Breast epithelium (tissue), 4 donors: ENCODE measurements at places on chromosomes 5 and 9. TPM values are rescaled to one million over a fixed set of nuclear protein-coding genes. Genes with fewer than 3 reads are reported as not detected.

ACOT12 gene
- not detected for total RNA-seq

SLC36A3 gene
- not detected for total RNA-seq

DNA sequence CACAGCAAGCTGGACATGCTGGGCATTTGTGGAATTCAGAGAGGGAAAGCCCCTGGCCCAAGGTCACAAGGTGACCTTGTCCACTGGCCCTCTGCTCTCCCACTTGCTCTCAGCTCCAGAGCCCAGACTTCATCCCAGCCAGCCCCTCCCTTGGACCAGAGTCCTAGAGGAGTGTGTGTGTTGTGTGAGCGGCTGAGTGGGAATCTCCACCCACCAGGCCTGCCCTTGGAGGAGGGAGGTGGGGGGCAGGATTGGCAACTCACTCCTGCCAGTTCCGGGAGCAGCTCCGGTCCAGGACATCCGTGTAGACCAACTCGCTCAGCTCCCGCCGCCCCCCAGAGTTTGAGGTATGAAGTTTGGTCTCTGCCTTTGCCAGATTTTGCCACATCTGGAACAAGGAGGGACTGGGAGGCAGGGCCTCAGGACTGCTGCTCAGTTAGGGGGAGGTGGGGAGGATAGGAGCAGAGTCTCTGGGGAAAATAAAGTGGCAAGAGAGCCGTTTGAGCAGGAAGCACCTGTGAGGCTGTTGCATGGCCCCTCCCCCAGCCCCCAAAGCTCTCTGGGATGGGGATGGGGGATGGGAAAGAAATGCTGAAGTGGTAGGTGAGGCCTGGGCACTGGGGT is 1.4 kb downstream of the MZB1 start:
- H3K4me1 ChIP-seq = peaks cover 30% of the 10 kb centered on the region
- H3K36me3 ChIP-seq = no peaks in the 10 kb centered on the region
- no peak overlapping the region for H3K4me3 ChIP-seq
- peak; percentile 46 for DNase-seq
- no peaks in the 10 kb centered on the region for H3K27me3 ChIP-seq

DNA sequence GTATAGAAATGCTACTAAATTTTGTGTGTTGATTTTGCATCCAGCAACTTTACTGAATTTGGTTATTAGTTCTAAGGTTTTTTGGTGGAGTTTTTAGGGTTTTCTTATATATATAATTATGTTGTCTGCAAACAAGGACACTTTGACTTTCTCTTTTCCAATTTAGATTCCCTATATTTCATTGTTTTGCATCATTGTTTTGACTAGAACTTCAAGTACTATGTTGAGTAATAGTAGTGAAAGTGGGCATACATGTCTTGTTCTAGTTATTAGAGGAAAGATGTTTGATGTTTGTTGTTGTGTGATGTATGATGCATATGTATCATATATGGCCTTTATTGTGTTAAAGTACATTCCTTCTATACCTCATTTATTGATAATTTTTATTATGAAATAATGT is 362.3 kb upstream of the PRR16 start:
- no peak overlapping the region for H3K4me3 ChIP-seq
- no peaks in the 10 kb centered on the region for H3K4me1 ChIP-seq
- no peaks in the 10 kb centered on the region for H3K27me3 ChIP-seq

GRCh38 chr9:126419475-126419874 is 92.8 kb downstream of the MVB12B start:
- DNase-seq = no peak
- no peak overlapping the region for H3K27ac ChIP-seq
- no peaks in the 10 kb centered on the region for H3K36me3 ChIP-seq
- no peak overlapping the region for H3K4me3 ChIP-seq

- peaks cover 3% of the 10 kb centered on the region for H3K4me1 ChIP-seq
- H3K27ac ChIP-seq = peak overlapping the region; percentile 45
- H3K4me3 ChIP-seq = no peak overlapping the region
- peaks cover 4% of the 10 kb centered on the region for H3K36me3 ChIP-seq
- H3K27me3 ChIP-seq = no peaks in the 10 kb centered on the region
These were observed 4.8 kb downstream of the GM2A start for GRCh38 chr5:151257731-151258181.

GRCh38 chr9:93306081-93306480 is 122.1 kb downstream of the WNK2 start:
- DNase-seq = peak; percentile 7
- H3K27ac ChIP-seq = no peak overlapping the region
- H3K4me3 ChIP-seq = no peak overlapping the region

HTR1A gene
- not detected for total RNA-seq

OGN gene
- total RNA-seq = 14.1 TPM

DNA sequence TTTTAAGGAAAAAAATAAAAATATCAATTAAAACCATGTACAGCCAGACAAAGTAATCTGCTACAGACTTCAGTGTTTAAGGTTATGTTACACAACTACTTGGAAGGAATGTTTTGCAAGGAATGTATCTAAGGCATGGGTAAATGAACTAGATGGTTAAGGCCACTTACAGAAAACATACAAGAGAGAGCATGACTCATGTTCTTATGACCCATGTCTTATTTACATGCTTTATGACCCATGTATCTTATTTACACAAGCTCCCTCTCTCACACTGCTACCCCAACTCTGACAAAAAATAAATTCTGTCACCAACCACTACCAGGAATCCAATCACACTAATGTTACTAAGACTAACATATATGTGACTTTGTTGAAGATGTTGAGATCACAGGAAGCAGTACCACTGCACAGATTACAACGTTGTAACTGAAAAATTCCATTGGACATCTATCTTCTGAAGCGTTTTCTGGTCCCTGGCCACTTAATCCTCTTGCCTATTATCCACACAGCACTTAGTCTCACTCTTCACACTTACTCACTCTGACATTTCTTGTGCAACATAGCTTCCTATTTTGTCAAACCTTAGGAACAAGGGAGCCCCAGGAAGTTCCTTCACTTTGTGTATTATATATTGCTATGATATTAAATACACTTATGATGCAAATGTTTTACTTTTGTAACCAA is 1630.1 kb upstream of the C9orf72 start:
- DNase-seq = no peak
- H3K4me3 ChIP-seq = no peak overlapping the region
- no peaks in the 10 kb centered on the region for H3K36me3 ChIP-seq
- no peaks in the 10 kb centered on the region for H3K27me3 ChIP-seq
- no peaks in the 10 kb centered on the region for H3K4me1 ChIP-seq

GRCh38 chr9:16866587-16866986 is 3.9 kb downstream of the BNC2 start:
- no peaks in the 10 kb centered on the region for H3K36me3 ChIP-seq
- H3K27ac ChIP-seq = peak overlapping the region; percentile 10
- H3K27me3 ChIP-seq = peaks cover 22% of the 10 kb centered on the region
- no peaks in the 10 kb centered on the region for H3K4me1 ChIP-seq
- H3K4me3 ChIP-seq = no peak overlapping the region

NAIF1 gene
- 13.1 TPM for total RNA-seq

SLC23A1 gene
- total RNA-seq = 0.33 TPM

BTNL8 gene
- total RNA-seq = 0.15 TPM

PLPPR1 gene
- total RNA-seq = 2.2 TPM

DNA sequence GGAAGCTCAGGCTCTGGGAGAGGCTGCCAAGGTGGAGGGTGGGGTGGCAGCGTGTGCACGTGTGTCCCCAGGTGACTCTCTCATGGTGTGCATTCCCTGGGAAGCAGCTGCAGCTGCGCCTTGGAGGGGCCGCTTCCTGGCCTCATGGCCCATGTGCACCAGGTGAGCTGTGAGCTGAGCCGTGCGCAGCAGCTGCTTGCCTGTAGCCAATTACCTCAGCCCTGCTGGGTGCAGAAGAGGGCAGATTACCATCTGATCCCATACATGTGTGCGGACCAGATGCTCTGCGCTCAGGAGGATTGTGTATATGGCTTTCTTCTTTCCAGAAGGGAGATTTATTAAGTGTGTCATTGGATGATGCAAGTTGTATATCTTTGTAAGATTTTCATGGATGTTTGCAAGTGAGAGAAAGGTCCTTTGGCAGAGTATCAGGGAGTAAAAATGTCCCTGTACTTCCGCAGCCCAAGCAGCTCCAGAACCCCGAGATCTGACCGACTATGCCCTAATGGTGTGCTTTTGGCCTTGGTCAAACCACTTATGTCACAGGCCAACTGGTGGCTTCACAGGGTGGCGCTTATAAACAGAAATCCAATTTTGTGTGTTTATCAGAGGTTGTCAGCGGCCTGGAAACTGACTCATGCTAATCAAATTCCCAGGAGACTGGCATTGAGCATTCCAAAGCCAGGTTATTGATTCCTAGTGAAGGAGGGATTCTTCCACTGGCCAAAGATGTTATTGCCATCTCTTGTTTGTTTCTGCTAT is 229.3 kb downstream of the GOLPH3 start:
- no peaks in the 10 kb centered on the region for H3K36me3 ChIP-seq
- DNase-seq = no peak
- no peak overlapping the region for H3K27ac ChIP-seq
- H3K4me3 ChIP-seq = no peak overlapping the region

DNA sequence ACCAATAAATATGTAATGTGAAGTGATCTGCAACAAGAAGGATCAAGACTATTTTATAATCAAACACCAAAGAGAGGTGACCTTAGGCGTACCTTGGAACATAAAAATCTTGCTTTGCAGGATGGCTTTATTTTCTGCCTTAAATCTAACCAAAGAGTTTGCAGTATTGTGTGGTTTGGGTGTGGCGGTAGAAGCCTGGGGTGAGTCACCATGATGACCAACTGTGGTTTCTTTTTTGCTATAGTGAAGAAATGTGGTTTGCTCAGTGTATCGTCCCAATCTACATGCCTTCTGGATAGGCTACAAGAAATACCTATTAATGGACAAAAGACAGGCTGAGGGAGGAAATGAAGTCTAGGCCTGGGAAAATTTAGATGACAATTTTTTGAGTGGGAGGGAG is 5.1 kb upstream of the CAST start:
- H3K27me3 ChIP-seq = no peaks in the 10 kb centered on the region
- no peak for DNase-seq
- no peaks in the 10 kb centered on the region for H3K36me3 ChIP-seq
- H3K27ac ChIP-seq = peak overlapping the region; percentile 70
- peaks cover 13% of the 10 kb centered on the region for H3K4me1 ChIP-seq

- peak overlapping the region; percentile 26 for H3K4me3 ChIP-seq
- H3K27me3 ChIP-seq = no peaks in the 10 kb centered on the region
- DNase-seq = no peak
- H3K4me1 ChIP-seq = no peaks in the 10 kb centered on the region
These were observed 337.9 kb upstream of the RFX3 start for GRCh38 chr9:3863686-3864085.

DNA sequence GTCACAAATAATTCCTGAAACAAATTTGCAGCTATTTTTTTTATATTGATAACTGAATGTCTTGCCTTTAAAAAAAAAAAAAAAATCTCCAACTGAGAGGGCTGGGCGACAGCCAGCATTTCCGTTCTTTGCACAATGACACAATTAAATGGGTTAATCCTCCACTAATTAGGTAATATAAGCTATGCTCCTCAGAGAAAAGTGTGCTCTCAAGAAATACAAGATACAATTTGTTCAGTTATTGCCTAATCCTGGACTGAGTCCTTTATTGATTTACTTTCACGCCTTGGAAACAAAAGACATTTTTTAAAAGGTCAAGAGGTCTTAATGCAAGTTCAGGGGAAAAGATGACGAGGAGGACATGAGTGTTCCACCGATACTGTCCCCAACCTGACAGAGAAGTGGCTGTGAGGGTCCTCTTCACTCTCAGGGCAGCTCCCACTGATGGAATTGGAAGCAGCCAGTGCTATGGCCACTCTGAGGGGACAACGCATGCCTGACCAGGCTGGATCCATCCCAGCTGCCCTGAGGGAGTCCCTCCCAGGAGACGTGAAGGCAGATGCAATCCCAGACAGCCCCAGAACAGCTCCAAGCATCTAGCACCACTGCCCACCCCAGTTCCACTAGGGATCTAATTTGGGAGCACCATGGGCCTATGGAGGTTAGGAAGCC is 220.7 kb downstream of the GNA14 start:
- H3K36me3 ChIP-seq = no peaks in the 10 kb centered on the region
- DNase-seq = no peak
- peak overlapping the region; percentile 52 for H3K27ac ChIP-seq
- H3K4me1 ChIP-seq = no peaks in the 10 kb centered on the region
- H3K27me3 ChIP-seq = no peaks in the 10 kb centered on the region

DNA sequence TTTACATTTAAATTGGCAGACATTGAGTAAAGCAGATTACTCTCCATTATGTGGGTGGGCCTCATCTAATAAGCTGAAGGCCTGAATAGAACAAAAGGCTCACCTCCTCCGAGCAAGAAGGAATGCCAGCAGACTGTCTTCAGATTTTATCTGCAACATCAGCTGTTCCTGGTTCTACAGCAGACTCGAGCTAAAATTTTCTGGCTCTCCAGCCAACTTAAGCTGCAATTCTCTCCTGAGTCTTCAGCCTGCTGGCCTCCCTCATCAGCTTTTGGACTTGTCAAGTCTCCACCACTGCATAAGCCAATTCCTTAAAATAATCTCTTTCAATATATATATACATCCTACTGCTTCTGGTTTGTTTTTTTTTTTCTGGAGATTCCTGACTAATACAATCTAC is 12.5 kb downstream of the TRPM3 start:
- H3K36me3 ChIP-seq = no peaks in the 10 kb centered on the region
- H3K27me3 ChIP-seq = no peaks in the 10 kb centered on the region
- H3K4me3 ChIP-seq = no peak overlapping the region

GRCh38 chr9:23941051-23941450 is 115.0 kb upstream of the ELAVL2 start:
- no peak for DNase-seq
- no peak overlapping the region for H3K4me3 ChIP-seq
- H3K27me3 ChIP-seq = no peaks in the 10 kb centered on the region
- no peaks in the 10 kb centered on the region for H3K36me3 ChIP-seq
- no peak overlapping the region for H3K27ac ChIP-seq

OMD gene
- 39.2 TPM for total RNA-seq

- no peaks in the 10 kb centered on the region for H3K36me3 ChIP-seq
- no peak overlapping the region for H3K4me3 ChIP-seq
- DNase-seq = no peak
These were observed 174.5 kb upstream of the SLC12A2 start for GRCh38 chr5:127909066-127909465.

- no peak for DNase-seq
- no peaks in the 10 kb centered on the region for H3K36me3 ChIP-seq
- H3K4me1 ChIP-seq = no peaks in the 10 kb centered on the region
- H3K4me3 ChIP-seq = no peak overlapping the region
- no peaks in the 10 kb centered on the region for H3K27me3 ChIP-seq
These were observed 48.1 kb upstream of the PCSK1 start for GRCh38 chr5:96481009-96481786.
